Bronchial epithelial cell (primary cell): ENCODE measurements at places on chromosomes 2 and 18.

- DNase-seq: peak; percentile 5
These were observed 466.6 kb downstream of the LPIN1 start for GRCh38 chr2:12212841-12213597.

DNA sequence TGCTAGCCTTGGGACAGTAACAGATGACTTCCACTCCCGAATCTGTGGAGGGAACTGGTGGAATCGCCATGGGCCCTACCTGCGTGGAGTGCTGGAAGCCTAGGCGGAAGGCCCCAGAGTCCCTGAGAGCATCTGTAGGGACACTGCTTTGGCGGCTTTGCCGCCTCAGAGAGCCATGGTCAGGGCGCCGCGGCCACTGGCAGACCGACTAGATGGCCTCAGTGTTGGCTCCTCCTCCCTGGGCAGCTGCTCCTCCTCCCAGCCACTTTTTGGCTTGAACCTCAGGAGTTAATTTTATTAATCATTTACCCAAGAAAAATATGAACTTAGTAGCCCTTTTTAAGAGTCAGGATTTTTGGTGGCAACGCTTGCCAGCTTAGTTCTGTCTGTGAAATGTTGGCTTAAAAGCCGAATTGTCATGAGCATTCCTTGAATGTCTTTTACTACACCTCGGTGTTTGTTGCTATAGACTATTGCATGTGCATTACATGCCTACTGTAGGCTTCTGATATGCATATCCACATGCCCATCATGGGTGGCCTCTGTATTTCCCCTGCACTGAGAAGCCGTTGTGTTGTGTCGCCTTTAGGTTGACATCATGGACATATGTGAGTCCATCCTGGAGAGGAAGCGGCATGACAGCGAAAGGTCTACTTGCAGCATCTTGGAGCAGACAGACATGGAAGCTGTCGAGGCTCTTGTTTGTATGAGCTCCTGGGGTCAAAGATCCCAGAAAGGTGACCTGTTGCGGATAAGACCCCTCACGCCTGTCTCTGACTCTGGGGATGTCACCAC is 2.4 kb downstream of the KLF11 start:
- no peak for DNase-seq

GRCh38 chr18:76957384-76958355 is 135.3 kb downstream of the ZNF236 start:
- DNase-seq: no peak

- DNase-seq: no peak
These were observed 94.5 kb downstream of the VSNL1 start for GRCh38 chr2:17634997-17635396.

- DNase-seq: no peak
These were observed 75.8 kb downstream of the TNFRSF11A start for GRCh38 chr18:62400916-62401315.

GRCh38 chr2:10292033-10292432 is 10.7 kb upstream of the HPCAL1 start:
- no peak for DNase-seq

- DNase-seq: no peak
These were observed 141.8 kb downstream of the MEIS1 start for GRCh38 chr2:66576561-66577320.

- DNase-seq: no peak
These were observed 74.4 kb downstream of the ANKRD12 start for GRCh38 chr18:9210966-9211365.

- DNase-seq: no peak
These were observed 5.3 kb downstream of the BCL2 start for GRCh38 chr18:63314062-63314790.

GRCh38 chr2:8304821-8305766 is 376.8 kb upstream of the ID2 start:
- no peak for DNase-seq

DNA sequence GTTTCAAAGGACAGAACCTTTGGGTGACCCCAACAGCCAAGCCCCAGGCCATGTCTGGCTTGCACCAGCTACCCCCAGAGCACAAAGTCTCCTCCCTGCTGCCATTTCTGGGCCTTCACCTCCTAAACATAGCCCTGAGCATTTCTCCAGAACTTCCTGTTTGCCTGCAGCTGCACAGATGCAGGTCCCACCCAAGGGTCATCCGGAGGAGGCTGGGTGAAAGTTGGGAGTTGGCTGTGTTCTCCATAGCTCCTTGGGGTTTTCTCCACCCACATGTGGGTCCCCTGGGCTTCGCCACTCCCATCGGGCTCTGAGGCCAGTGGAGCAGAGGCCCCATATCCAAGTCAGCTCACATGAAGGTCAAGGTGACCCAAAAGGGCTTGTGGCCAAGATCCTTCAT is 4.3 kb downstream of the TNP1 start:
- no peak for DNase-seq

- no peak for DNase-seq
These were observed 13.3 kb downstream of the NTSR2 start for GRCh38 chr2:11656671-11657101.

DNA sequence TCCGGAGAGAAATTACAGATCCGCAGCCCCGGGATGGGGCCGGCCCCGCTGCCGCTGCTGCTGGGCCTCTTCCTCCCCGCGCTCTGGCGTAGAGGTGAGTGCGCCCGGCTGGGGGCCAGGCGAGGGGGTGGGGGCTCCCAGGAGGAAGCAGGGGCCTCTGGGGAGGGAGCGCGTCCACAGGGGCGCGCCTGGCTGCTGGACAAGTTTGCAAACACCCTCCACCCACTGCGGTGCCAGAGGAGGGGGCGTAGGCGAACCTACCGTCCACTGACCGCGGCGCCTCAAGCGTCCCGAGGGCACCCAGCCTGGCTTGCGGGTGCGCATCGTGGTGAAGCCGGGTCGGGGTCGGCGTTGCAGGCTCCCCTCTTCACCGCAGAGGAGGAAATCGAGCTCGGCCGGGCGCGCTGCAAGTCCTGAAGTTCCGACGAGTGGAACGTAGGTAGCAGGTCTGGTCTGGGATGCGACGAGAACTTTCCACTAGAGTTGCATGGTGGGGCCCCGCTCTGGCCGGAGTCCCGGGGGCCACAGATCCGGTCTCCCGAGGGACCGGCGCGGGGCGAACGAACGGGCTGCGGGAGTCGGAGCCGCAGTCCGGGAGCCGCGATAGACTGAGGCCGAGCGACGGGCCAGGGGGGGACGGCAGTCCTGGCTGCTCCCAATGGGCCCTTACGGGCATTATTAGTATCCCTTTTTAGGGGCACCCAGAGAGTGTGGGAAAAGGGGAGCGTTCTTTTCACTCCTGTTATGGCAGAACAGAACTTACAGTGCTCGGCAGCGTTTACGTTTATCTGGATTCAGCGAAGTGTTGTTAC is 502 bp downstream of the MERTK start:
- DNase-seq: no peak

DNA sequence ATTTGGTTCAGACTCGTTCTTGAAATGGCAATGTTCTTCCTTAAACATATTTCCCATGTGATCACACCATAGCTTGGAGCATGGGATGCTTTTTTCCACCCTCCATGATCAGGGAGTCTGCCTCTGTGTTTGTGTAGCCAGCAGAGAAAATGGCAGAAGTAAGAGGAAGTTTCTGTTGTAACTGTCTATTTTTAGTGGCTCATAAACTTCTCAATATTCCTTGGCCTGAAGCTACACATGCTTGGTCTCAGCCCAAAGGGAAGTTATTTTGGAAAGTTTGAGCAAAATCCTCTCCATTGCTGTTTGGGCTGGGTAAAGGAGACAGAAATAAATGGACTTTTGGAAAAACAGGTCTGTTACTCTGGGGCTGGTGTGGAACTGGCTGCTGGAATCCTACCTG is 33.4 kb upstream of the ITGA6 start:
- DNase-seq: no peak

GRCh38 chr2:111624411-111625156 is 259.4 kb downstream of the ANAPC1 start:
- DNase-seq: peak; percentile 73

- no peak for DNase-seq
These were observed 86.6 kb upstream of the RGPD5 start for GRCh38 chr2:109707281-109708147.

- DNase-seq: peak; percentile 34
These were observed 104.8 kb upstream of the TFPI start for GRCh38 chr2:187658952-187659525.

GRCh38 chr18:4986066-4986465 is 211.0 kb downstream of the AKAIN1 start:
- DNase-seq: no peak

DNA sequence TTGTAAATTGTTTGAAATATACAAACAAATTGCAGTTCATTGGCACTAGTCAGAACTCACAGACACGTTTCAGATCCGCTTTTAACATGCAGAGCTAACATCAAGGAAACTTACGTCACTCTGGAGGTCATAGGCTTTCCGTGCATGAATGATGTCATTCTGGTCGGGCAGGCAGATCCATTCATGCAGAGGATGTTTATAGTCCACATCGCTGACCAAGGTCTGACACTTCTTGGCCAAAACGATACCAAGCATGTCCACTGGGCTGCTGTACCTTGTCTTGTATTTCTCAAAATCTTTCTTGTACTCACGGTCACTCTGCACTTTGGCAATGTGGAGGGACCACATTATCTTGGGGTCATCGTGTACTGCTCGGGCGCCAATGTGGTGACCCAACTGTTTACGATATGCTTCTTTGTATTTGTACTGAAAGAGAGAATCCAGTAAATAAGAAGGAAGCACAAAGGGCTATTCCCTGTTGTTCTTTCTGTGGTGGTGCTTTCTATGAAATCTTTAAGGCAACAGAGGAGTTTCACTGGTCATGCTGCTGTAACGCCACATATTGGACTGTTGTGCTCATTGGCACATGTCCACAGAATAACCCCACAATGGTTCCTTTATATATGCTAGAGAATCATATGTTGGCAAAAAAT is 114.8 kb downstream of the NEB start:
- no peak for DNase-seq

- no peak for DNase-seq
These were observed 51.5 kb downstream of the SRD5A2 start for GRCh38 chr2:31529256-31529655.

DNA sequence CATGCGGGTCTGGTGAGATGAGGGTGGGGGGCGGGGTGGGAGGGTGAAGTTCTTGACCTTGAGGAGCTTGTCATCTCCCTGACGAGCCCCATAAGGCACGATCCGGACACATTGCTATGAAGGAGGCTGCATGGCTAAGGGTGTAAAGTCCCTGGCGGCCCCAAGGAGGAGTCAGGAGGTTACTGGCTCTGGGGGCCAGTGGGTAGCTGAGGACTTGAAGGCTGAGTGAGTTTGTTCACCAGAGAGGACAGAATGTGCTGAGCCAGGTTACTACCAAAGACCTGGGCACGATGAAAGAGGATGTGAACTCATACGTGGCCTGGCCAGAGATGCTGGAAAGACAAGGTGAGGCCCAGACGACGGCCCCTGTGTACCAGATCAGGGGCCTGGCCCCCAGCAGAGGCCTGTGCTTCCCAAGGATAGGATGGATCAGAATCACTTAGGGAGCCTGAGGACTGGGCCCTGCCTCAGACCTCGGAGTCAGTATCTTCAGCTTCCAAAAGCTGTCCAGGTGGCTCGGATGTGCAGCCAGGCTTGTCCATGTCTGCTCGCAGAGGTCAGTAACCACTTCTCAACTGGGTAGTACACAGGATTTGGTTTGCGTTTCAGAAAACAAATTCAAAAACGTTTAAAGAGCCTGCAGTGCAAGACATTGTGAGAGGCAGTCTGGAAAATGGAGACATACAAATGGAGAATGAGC is 110.9 kb downstream of the RNF144A start:
- DNase-seq: no peak

GRCh38 chr2:153133716-153134115 is 344.8 kb downstream of the RPRM start:
- DNase-seq: no peak

DNA sequence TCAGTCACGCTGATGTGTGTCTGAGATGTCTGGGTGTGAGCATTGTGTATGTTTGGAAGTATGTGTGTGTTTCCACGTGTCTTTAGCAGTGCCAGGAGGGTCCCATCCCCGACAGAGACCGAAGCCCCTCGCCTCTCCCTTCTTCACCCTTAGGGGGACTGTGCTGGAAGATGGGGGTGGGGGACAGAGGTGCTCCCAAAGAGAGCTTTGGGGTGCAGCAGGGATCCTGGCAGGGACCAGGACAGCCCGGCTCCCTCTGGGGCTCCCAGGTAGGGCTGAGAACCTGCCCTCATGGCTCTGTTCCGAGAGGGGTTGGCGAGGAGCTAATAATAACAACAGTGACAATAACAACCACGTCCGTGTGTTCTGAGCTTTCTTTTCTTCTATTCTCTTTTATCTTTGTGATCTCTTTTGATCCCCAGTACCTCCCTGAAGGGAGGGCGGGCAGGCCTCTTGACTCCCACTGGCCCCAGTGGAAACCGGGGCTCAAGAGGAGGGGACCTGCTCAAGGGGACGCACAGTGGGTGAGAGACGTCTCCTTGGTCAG is 57.6 kb downstream of the SMAD7 start:
- no peak for DNase-seq

GRCh38 chr2:21118302-21118920 is 5.4 kb upstream of the TDRD15 start:
- DNase-seq: peak; percentile 18
